ENCODE measurements at places on chromosomes 7 and 10.

DNA sequence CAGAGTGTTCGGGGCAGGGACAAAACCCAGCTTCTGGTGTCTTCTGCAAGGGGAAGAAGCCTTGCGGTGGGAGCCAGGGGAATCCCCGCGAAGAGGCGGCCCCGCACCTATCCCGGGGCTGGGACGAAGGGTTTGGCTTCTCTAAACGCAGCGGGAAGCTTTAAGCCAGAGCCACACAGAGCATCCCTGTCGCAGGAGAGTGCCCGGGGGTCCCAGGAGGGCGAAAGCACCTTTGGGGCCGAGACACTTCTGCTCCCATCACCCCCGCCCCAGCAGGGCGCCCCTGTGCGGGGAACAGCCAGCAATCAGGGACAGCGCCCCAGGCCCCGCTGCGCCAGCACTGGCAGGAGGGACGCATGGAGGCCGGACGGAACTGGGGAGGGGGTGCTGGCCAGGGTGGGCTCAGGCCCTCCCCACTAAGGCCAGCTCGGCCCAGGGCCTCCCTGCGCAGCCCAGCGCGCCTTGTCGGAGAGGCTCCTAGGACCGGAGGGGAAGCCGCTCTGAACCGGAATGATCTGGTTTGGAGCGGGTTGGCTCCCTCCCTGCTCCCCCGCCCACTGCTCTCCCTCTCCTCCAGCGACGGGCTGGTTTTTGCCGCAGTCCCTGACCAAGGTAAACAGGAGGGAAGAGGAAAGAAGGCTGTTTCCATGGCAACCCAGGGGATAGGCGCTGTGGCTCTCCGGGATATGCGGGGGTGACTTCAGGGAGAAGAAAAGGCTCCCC lies 63.9 kb downstream of the TMEM209 start:
- ATAC-seq, result peak; percentile 80
- H3K4me1 ChIP-seq, result peaks cover 30% of the 10 kb centered on the region
- H3K27ac ChIP-seq, result peak overlapping the region; percentile 99
- peaks cover 18% of the 10 kb centered on the region for H3K36me3 ChIP-seq
- no peaks in the 10 kb centered on the region for H3K27me3 ChIP-seq

DNA sequence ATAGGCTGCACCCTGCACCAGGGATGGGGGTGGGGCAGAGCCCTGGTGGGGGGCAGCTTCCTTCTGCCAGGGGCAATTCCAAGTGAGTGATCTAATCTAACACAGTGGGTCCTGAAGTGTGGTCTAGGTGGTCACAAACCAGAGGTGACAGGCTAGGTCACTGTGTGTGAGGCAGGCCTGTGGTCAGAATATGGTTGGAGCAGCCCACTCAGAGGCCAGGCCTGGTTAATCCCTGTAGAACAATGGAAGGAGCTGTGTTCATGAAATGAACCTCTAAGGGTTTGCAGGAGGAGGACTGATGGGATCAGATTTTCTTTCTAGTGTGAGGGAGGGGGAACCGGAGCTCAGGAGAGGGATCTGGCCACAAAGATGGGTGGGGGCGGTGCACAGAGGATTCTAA lies 10.0 kb upstream of the TSPAN14 start:
- H3K4me1 ChIP-seq, result peaks cover 20% of the 10 kb centered on the region
- H3K4me3 ChIP-seq, result no peak overlapping the region
- H3K36me3 ChIP-seq, result no peaks in the 10 kb centered on the region
- H3K27ac ChIP-seq, result peak overlapping the region; percentile 57
- ATAC-seq, result no peak

GRCh38 chr7:39691821-39692220 lies 68.4 kb downstream of the RALA start:
- no peaks in the 10 kb centered on the region for H3K27me3 ChIP-seq
- H3K36me3 ChIP-seq, result peaks cover 68% of the 10 kb centered on the region
- no peak overlapping the region for H3K27ac ChIP-seq
- H3K4me1 ChIP-seq, result no peaks in the 10 kb centered on the region
- no peak overlapping the region for H3K4me3 ChIP-seq
- ATAC-seq, result no peak

GRCh38 chr10:22649994-22650393 lies 64.4 kb downstream of the PIP4K2A start:
- no peaks in the 10 kb centered on the region for H3K27me3 ChIP-seq
- peak overlapping the region; percentile 60 for H3K4me3 ChIP-seq
- peaks cover 15% of the 10 kb centered on the region for H3K36me3 ChIP-seq
- H3K27ac ChIP-seq, result peak overlapping the region; percentile 81
- ATAC-seq, result no peak
- H3K4me1 ChIP-seq, result peaks cover 89% of the 10 kb centered on the region

DNA sequence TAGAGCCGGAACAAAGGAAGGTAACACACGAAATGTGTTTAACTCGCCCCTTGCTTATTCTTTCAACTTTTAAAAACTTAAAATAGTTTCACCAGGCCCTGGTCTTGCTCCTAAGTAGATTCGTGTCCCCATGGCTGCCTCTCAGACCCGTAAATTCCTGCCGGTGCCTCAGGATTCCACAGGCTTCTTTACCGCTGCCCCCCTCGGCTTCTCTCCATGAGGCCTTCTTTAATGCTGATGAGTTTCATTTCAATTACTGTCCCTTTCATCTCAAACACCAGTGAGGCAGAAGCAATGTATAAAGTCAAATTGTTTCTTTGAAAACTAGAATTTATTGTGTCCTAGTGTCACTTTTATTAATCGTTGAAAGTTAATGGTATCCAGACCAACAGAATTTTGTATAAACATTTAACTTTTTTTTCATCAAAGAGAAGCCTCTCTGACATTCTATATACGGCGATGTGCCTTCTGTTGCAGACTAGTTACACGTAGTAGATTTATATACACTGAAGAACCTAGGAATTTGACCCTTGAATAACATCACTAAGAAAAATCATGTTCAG lies 225.2 kb downstream of the C7orf25 start:
- no peaks in the 10 kb centered on the region for H3K36me3 ChIP-seq
- no peak overlapping the region for H3K27ac ChIP-seq
- ATAC-seq, result no peak
- no peaks in the 10 kb centered on the region for H3K4me1 ChIP-seq
- H3K4me3 ChIP-seq, result no peak overlapping the region
- no peaks in the 10 kb centered on the region for H3K27me3 ChIP-seq

DNA sequence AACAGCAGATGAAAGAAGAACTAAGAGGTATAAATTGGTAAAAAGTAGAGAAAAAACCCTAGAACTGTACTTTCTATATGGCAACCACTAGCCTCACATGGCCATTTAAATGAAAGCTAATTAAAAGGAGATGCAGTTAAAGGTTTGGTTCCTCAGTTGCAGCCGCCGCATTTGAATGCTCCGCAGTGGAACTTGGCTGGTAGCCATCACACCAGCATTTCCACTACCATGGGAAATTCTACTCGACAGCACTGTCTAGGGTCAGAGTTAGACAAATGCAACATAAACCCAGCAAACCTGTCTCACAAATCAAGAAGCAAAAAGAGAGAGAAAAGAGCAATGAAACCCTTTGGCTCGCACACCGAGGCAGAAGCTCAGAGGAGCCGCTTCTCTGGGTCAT lies 29.7 kb downstream of the VIPR2 start:
- no peaks in the 10 kb centered on the region for H3K4me1 ChIP-seq
- no peak for ATAC-seq
- H3K36me3 ChIP-seq, result no peaks in the 10 kb centered on the region
- no peak overlapping the region for H3K27ac ChIP-seq

DNA sequence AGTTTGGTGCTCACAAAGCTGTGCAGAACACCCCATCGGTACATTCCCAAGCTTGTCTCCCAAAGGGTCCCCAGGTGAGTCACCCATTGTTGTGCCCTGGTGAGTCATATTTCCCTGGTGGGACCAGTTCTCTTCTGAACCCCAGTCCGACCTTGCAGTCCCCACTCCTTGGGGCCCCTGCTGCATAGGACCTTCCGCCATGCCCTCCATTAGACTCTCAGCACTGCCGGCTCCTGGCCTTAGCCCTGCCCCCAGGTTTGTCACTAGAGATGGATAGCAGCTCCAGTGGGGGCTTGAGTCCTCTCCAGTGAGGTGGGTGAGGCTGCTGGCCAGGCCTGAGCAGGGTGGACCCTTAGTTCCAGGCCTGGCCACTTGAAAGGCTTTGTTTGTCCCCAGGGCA lies 80.5 kb upstream of the MKI67 start:
- H3K4me1 ChIP-seq, result peaks cover 2% of the 10 kb centered on the region
- H3K27me3 ChIP-seq, result peaks cover 47% of the 10 kb centered on the region
- no peak for ATAC-seq
- no peaks in the 10 kb centered on the region for H3K36me3 ChIP-seq
- H3K27ac ChIP-seq, result no peak overlapping the region
- H3K4me3 ChIP-seq, result no peak overlapping the region

GRCh38 chr7:96979551-96980276 lies 25.6 kb upstream of the DLX6 start:
- H3K36me3 ChIP-seq, result no peaks in the 10 kb centered on the region
- H3K27ac ChIP-seq, result no peak overlapping the region
- no peak overlapping the region for H3K4me3 ChIP-seq
- ATAC-seq, result no peak
- H3K4me1 ChIP-seq, result no peaks in the 10 kb centered on the region

DNA sequence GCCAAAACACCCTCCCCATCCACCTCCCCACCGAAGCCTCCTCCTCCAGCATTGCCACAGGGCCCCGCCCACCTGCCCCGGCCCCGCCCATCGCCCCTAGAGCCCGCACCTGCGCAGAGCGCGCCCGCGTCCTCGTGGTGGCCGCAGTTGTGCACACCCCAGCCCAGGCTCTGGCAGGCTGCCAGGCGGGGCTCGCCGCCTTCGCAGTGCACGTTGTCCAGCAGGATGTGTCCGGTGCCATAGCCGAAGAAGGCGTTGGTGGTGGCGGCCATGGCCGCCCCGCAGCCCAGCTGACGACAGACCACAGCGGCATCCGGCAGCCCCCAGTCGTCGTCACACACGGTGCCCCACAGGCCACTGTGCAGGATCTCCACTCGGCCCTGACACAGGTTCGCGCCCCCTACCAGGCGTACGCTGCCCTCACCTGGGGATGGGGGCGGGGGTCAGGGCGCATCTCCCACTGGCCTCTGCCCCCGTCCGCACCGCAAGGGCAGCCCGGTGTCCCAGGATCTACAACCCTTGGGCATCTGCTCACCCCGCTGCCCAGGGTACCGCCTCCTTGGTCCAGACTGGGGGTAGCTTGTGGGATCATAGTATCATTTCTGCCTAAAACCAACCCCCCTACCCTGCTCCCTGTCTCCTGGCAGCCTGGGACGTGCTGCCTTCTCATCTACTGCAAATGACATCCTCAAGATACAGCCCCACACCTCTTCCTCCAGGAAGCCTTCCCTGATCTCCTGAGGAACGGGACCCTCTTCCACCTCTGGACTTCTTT lies 11.9 kb downstream of the SSC4D start:
- no peaks in the 10 kb centered on the region for H3K27me3 ChIP-seq
- peaks cover 22% of the 10 kb centered on the region for H3K4me1 ChIP-seq
- H3K36me3 ChIP-seq, result no peaks in the 10 kb centered on the region
- ATAC-seq, result peak; percentile 61
- peak overlapping the region; percentile 76 for H3K4me3 ChIP-seq

- no peaks in the 10 kb centered on the region for H3K4me1 ChIP-seq
- no peaks in the 10 kb centered on the region for H3K27me3 ChIP-seq
- H3K4me3 ChIP-seq, result no peak overlapping the region
Measured at GRCh38 chr7:11604505-11604904, 227.5 kb downstream of the THSD7A start.

DNA sequence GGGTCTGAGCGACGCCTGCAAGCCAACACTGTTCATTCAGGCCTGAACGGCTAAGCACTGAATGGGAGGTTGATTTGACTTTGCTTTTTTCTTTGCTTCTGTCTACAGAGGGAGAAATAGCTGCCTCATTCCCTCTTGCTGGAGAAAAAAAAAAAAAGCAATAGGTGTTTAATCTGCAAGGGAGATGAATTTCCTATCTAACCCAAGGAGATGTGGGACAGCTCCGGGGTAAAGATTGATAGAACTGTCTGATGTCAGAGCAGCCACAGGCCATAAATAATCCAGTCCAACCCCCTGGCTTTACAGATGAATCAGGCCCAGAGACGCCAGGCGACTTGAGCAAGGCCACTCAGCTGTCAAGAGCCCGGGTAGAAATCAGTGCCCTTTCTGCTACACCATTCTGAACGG lies 168.0 kb downstream of the ARHGAP12 start:
- no peaks in the 10 kb centered on the region for H3K36me3 ChIP-seq
- H3K4me1 ChIP-seq, result peaks cover 16% of the 10 kb centered on the region
- H3K27ac ChIP-seq, result peak overlapping the region; percentile 89
- no peak for ATAC-seq

- no peak overlapping the region for H3K27ac ChIP-seq
- ATAC-seq, result no peak
- H3K27me3 ChIP-seq, result no peaks in the 10 kb centered on the region
Measured at GRCh38 chr10:35027567-35027966, 62.6 kb downstream of the CUL2 start.

- H3K4me3 ChIP-seq, result no peak overlapping the region
- no peaks in the 10 kb centered on the region for H3K36me3 ChIP-seq
- H3K27me3 ChIP-seq, result no peaks in the 10 kb centered on the region
- no peaks in the 10 kb centered on the region for H3K4me1 ChIP-seq
- no peak overlapping the region for H3K27ac ChIP-seq
Measured at GRCh38 chr7:115851291-115851690, 179.3 kb downstream of the TFEC start.

GRCh38 chr10:35497909-35498308 lies 107.2 kb upstream of the GJD4 start:
- no peaks in the 10 kb centered on the region for H3K27me3 ChIP-seq
- no peak overlapping the region for H3K27ac ChIP-seq
- peaks cover 78% of the 10 kb centered on the region for H3K4me1 ChIP-seq
- no peak for ATAC-seq
- no peak overlapping the region for H3K4me3 ChIP-seq

DNA sequence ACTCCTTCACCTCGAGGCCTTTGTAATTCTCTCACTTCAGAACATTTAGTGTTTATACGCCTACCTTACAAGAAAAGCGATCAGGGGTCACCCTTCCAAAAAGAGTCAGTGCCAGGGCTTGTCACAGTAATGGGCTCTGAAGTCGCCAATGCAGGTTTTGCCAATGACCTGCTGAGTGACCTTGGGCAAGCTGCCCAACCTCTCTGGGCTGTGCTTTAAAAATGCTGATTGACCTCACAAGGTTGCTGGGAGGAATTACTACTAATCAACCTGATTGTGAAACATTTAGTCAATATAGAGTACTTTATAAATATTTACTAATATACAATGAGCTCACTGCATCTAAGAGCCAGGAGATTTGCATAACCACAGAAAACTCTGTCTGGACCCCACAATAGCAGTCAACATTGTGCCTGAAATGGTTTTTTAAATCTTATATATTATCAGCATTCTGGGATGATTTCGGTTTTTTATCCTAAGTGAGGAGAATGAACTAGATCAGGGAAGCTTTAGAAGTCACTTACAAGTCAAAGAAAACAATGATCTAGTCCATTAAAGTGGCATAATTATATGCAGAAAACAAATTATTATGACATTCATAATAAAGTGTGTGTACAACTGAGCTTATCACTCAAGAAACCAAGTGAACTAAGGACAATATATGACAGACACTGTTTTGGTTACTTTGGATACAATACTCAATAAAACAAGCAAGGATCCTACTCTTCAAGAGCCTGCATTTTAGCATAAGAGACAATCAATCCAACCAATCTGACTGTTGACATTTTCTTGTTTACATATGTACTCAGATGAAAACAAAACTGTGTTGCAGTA lies 290.5 kb downstream of the SORCS1 start:
- no peak overlapping the region for H3K4me3 ChIP-seq
- ATAC-seq, result no peak
- no peaks in the 10 kb centered on the region for H3K4me1 ChIP-seq
- no peaks in the 10 kb centered on the region for H3K27me3 ChIP-seq
- no peak overlapping the region for H3K27ac ChIP-seq

- no peak overlapping the region for H3K4me3 ChIP-seq
- no peak overlapping the region for H3K27ac ChIP-seq
- no peaks in the 10 kb centered on the region for H3K4me1 ChIP-seq
- ATAC-seq, result no peak
- H3K27me3 ChIP-seq, result no peaks in the 10 kb centered on the region
Measured at GRCh38 chr7:152121432-152121831, 96.0 kb downstream of the GALNT11 start.

All from stimulated activated memory B cell treated with anti-CD40 and anti-IgM and Interleukin-4, amounts not matched to agents 10 μg/mL and 1 μg/mL and 100 μg/mL, for 72 hours (primary cell).